ENCODE measurements at places on chromosomes 13 and 19. TPM values are rescaled to one million over a fixed set of nuclear protein-coding genes. Genes with fewer than 3 reads are reported as not detected.

POSTN gene
- total RNA-seq, result 1.6 TPM

IGFL1 gene
- not detected for total RNA-seq

NLRP4 gene
- total RNA-seq, result not detected

NLRP9 gene
- not detected for total RNA-seq

FAM216B gene
- not detected for total RNA-seq

CSNK1G2 gene
- 78.4 TPM for total RNA-seq

DNAJC15 gene
- total RNA-seq, result 8.2 TPM

LMTK3 gene
- total RNA-seq, result 1.1 TPM

KLK4 gene
- not detected for total RNA-seq

TMEM59L gene
- 0.40 TPM for total RNA-seq

ZNF681 gene
- total RNA-seq, result 2.8 TPM

Measured in renal cortical epithelial cell (primary cell).